Erythroblast (primary cell): ENCODE measurements at places on chromosomes 4 and X.

DNA sequence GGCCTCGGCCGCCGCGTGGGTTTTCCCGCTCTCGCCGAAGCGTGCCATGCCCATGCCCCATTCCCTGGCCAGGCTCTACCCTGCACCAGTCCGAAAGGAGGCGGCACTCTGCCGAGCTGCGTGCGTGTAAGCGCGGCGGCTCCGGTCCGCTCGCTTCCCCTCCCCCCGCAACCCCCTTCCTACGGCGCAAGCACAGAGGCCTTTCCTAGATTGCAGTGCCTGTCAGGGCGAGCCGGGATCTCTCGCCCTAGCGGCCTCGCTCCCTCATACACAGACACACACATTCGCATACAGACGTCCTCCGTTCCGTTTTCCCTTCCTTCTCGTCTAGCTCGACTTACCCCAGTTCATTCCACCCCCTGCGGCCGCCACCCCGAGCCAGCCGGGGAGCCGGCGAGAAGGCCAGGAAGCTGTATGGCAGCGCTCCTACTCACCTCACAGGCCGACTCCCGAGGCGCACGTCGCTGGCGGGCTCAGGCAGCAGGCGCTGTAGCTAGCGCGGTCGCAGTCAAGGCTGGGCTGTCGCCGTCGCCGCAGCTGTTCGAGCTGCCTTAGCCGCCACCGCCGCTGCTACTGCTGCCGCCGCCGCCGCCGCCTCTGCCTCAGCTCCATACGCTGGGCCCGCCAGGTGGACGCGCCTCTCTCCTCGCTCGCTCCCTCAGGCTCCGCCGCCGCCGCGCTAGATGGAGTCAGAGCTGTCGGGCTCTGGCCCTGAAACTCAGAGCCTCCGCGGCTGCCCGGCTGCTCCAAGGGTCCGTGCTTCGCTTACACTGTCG, 615 bp downstream of the NEXMIF start:
- DNase-seq, result peak; percentile 18

GRCh38 chr4:14850455-14851097, 151.7 kb upstream of the CPEB2 start:
- DNase-seq, result no peak

DNA sequence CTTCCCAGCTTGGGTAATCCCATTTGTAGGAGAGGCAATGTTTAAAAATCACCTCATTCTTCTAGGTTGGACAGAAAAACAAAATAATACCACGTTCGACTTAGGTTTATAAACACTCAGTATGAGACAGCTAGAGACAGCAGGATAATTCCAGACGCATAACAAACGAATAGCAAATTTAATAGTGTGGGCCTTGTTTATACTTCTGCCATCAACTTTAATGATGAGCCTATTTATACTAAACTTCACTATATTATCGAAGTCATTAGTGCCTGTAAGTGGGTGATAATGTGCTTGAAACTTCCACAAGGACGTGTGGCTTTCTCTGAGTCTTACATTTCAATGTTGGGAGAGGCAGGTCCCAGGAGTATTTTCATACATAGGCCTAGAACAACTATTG, 255.7 kb upstream of the PPARGC1A start:
- DNase-seq, result no peak

DNA sequence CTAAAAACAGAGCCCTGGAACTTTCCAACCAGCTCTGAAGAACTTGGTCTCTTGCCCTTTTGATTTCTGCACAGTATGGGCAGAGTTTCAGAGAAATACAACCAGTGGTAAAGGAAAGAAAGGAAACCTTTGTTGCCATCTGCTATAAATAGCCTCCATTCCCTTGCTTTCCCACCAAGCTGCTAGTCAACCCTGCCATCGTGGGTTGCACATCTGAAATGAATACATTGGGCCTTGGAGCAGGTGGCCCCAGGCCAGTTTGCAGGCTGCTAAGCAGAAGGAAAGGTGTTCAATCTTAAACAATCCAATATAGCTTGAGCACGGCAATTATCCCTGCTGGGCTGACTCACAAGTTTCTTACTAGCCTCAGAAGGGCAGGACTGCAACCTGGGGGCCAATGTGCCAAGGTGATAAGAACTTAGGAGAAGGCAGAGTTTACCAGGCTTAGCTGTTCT, 142.5 kb downstream of the PPARGC1A start:
- no peak for DNase-seq

DNA sequence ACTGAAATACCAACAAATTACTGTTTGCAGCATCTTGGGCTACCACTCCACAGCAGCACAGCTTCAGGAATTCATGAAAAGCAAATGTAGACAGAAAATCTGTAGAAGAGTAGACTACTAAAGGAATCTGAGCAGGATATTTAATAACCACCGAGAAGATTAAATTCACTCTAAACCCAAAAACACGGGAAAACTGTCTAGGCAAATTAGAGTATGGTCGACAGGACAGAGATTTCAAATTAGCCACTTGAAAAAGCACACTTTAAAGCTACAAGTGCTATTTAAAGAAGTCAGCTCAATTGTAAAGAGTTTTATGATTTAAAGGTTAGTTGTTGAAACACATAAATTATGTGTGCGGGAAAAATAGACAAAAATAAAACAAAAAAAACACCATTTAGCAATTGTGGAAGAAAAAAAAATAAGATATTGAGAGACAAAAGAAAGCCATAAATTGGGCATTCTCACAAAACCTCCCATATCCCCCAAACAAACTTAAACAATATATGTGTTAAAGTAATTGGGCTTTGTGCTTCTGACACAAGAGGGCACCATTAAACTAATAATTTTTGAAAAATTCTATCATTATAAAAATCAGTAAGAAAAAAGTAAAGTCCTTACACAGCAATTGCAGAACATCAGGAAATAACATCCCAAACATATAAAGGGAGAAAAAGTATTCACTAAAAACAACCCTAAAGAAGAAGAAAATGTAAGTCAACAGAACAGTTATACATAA, 880.8 kb downstream of the TECRL start:
- no peak for DNase-seq

DNA sequence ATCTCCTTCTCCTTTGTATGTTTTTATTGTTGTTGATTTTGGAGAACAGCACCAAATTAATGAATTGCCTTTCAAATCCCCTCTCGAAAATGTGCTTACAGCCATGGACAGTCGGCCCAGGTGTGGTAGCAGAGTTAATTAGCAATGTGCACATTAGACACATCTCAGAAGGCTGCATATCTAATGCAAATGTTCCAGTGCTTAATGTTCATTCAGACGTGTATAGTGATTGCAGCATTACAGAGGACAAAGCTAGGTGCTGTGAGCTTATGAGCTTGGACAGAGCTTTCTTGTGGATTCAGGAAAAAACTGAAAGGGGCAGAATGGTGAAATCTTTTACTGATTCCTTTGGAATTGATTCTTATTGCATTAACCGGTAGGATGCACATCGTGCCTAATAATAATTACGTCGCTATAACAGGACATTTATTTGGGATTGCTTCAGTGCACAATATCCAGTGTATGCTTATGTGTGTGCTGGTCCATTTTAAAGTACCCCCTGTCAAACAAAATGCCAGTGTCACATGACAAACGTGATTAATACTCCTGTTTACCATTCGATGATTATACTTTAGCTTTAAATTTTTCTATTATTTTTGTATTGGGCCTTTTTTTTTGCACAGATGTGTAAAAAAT, 552.9 kb upstream of the EPHA5 start:
- no peak for DNase-seq

DNA sequence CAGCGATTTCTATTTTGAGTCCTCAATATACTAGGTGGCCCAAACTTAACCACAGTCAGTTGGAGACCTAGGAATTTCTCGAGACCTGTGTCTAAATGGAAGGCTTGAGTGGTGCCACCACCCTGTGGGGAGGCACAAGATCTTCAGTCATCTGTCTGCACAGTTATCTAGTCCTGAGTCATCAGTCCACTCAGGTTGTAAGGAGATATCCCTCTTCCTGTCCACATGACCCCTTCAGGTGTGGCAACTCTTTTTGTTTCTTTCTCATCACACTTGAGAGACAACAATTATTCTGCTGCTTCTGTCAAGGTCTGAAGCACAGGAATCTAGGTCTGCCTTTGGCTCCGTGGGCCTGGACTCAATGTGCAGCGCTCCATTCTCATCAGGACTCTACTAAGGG, 64.4 kb upstream of the IBSP start:
- no peak for DNase-seq

- no peak for DNase-seq
Measured at GRCh38 chr4:13706716-13707115, 79.2 kb upstream of the BOD1L1 start.

- no peak for DNase-seq
Measured at GRCh38 chr4:5510504-5510903, 197.9 kb downstream of the EVC2 start.
